Adrenal gland (tissue), 19 donors: ENCODE measurements at places on chromosomes 3 and 15. TPM values are rescaled to one million over a fixed set of nuclear protein-coding genes. Genes with fewer than 3 reads are reported as not detected.

HOMER2 gene
- total RNA-seq = 9.0 TPM

XXYLT1 gene
- 10.2 TPM for total RNA-seq

P3H2 gene
- 97.0 TPM for total RNA-seq

DNA sequence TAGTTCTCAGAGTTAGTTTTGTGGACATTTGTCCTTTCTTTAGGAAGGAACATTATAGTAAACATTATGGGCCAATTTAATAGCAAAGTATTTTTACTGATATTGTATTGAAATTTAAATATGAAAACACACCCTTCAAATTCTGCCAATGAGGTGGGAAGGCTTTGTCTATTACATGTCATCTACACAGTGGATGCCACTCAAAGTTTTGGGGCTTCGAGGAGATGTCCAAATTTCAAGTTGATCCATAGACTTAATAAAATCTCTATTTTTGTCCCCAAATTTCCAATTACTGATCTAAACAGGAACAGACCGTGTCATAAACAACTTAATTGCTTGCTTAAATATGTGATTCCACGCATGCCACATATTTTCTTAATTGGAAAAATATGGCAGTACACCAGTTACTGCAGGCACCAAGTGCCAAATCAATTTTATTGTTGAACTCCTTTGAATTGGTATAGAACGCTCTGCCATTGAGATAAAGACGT lies 1.7 kb downstream of the SHOX2 start:
- no peak for DNase-seq

DNA sequence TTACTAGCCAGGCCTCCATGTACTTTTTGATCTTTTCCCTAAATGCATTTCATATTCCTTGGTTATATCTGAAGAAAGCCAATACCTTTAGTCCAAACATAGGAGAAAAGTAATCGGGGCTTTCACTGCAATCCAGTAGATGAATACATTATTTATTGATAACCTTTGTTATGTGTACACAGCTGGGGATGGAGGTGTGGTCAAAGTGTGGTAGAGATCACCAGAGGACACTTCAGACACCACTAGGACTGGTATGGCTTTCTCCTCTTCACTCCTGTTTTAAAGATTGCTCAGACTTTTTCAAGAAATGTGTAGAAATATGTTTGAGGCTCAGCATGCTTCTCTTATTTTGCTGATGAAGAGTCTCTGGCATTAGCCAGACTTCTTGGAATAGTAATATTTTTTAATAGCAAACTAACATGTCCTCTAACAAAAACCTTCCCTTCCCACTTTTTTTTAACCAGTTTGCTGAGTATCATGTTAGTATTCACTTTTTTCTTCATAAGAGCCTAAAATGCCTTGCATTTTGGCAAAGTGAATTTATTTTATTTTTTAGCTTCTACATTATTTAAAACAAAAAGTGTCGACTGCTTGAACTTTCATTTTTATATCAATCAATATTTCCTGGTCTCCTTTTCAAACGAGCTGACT lies 65.6 kb upstream of the MBNL1 start:
- no peak for DNase-seq

DNA sequence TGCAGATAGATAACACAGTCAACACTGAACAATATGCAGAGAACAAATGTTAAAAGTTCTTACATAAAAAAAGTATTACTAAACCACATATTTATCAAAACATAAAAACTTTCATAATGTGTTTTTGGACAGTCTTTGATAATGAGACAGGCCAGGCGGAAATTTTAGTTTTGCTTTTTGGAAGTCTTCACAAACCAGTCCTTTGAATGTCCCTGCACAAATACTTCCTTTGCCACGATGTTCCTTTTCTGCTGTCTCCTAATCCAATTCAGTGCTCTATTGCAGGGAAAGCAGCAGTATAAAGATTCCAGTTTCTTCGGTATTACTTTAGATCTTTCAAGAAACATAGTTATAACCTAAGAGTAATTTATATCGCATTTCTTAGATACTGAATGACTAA lies 135.9 kb downstream of the TBL1XR1 start:
- no peak for DNase-seq

GRCh38 chr3:4351164-4351855 lies 48.1 kb downstream of the SETMAR start:
- DNase-seq = no peak

GRCh38 chr15:79561982-79562381 lies 129.8 kb downstream of the MINAR1 start:
- DNase-seq = no peak

GRCh38 chr3:13148561-13149329 lies 75.5 kb upstream of the IQSEC1 start:
- DNase-seq = no peak

GRCh38 chr15:29470794-29471193 lies 201.2 kb upstream of the NSMCE3 start:
- no peak for DNase-seq
